ENCODE measurements at places on chromosomes 1 and 21.

GRCh38 chr1:154502066-154502743, at the start of the genes SHE and TDRD10:
Gene SHE, minus strand, starts transcription at chr1:154502412. Its CDS starts 386 bp downstream, at chr1:154502026.
Gene TDRD10, plus strand, starts transcription at chr1:154502219. Its CDS starts 4,685 bp downstream, at chr1:154506904.
- DNase-seq, result no peak

GRCh38 chr21:22871692-22872091, 1873.5 kb downstream of the NCAM2 start:
- DNase-seq, result no peak

GRCh38 chr1:42741706-42742105, 1.7 kb upstream of the CLDN19 start:
- DNase-seq, result no peak

- no peak for DNase-seq
Observed at GRCh38 chr1:59767119-59767518, 47.6 kb upstream of the HOOK1 start.

- no peak for DNase-seq
Observed at GRCh38 chr1:112320058-112320457, 76.0 kb upstream of the CTTNBP2NL start.

DNA sequence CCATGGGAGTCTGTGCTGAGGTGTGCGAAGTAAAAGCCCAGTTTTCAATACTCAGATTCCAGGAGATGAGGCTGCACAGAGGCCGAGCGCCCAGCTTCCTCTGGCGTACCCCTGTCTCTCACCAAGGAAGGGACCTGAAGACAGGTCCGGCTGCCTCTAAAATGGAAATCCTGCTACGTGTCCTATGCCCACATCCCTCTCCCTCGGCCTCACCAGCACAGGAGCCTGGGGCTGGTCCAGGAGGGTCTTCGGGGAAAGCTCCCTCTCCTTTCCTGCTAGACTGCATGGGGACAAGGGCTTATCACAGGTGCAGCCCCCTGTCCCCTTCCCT, 392 bp downstream of the MRPL55 start:
- no peak for DNase-seq

DNA sequence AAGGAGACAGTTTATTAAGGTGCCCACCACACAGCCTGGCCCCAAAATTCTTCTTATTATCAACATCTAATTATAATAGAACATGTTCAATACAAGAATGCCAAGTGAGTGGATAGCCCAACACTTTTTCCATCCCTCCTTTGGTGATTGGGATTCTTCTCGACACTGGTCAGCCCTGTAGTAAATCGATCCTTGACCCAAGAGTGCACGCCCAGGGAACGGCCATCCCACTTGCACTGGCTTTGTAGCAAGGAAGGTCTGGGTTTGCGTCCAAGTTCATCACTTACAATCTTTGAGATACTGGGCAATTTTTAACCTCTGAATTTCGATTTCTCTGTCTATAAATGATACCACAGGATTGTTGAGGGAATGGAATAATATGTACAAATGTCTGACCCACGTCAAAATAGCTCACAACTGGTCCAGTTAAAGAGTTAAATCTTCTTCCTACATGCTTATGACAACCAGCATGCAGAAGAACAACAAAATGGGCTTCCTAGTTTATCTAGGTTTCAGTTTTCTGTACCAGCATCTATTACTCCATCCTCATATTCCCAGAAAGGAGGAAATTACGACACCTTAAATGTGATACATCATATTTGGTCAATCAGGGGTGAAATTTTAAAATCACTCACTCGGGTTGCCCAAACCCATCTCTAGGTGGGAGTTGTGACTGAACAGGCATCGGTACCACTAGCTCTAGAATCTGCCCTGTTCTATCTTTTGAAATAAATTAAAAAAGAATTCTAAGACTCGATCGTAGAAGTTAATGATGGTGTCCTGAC, 161.8 kb downstream of the CLIC6 start:
- DNase-seq, result no peak

DNA sequence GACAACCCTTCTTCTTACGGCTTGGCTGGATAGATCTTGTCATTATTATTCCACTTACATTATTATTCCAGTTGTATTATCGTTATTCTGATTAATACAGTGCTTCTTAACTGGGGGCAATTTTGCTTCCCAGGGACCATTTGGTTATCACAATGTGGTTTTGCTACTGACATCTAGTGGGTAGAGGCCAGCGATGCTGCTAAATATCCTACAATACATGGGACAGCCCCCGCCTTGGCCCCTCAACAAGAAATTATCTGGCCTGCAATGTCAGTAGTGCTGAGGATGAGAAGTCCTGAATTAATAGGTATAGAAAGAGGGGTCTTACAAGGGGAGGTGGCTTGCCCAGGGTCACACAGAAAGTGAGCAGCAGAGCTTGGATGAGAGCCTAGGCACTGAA, 105.6 kb downstream of the PTPRU start:
- DNase-seq, result no peak

DNA sequence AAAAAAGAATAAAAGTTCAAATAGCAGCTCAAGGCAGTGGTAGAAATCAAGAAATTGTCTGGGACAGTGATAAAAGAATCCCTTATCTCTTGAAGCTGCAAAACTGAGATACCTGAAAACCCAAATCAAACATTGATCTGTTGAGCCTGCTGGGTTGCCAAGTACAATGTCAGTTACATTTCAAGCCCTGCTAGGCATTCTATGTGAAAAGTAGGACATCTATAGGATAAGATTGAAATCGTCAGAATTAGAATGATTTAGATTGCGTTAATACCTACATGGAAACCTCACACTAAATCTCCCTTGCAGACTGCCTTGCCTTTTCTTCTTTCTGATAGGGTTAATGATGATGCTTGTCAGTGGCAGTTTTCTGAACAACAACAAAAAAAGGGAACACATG, 1684.4 kb upstream of the B3GALT2 start:
- DNase-seq, result no peak

DNA sequence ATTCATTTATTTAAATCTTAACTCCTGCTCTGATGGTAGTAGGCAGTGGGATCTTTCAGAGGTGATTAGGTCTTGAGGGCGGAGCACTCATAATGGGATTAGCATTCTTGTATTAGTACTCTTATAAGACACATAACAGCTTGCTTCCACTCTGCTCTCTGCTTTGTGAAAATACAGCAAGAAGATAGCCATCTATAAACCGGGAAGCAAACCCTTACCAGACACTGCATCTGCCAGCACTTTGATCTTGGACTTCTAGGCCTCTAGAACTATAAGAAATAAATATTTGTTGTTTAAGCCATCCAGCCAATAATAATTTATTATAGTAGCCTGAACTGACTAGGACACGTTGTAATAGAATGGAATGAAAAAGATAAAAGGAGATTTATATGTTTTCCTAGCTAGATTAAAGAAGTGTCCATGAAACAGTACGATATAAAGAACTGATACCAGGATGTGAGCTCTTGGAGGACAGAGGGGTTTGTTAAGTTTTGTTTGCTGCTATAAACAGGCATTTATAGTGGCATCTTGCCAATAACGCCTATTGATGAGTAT, 869.9 kb downstream of the MRPL39 start:
- no peak for DNase-seq

DNA sequence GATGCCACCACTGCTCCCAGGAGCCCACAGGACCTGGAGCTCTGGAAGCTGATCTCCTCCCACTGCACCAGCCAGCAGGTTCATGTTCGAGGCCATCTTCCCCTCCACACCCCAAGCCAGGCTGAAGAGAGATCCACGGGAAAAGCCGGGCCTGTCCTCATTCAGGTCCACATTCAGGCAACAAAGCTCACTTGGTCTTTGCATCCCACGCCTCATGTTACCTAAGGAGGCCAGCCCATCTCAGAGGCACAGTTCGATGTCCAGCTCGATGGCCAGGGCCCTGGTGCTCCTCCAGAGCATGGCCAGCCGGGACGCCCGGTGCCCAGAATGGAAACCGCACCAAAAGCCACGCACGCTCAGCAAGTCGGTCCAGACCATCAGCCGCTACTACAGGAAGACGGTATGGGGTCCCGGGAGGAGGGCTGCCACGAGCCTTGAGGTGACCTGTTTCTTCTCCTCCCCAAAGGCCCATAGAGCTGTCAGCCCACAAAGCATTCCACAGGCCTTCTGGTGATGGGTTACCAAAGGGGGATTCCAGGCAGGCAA, at the start of gene CCDC27:
TSS of gene CCDC27 (plus strand) at position 51 of the 546 bp plus-strand sequence. CDS start at position 83, 32 bp downstream.
- DNase-seq, result no peak

DNA sequence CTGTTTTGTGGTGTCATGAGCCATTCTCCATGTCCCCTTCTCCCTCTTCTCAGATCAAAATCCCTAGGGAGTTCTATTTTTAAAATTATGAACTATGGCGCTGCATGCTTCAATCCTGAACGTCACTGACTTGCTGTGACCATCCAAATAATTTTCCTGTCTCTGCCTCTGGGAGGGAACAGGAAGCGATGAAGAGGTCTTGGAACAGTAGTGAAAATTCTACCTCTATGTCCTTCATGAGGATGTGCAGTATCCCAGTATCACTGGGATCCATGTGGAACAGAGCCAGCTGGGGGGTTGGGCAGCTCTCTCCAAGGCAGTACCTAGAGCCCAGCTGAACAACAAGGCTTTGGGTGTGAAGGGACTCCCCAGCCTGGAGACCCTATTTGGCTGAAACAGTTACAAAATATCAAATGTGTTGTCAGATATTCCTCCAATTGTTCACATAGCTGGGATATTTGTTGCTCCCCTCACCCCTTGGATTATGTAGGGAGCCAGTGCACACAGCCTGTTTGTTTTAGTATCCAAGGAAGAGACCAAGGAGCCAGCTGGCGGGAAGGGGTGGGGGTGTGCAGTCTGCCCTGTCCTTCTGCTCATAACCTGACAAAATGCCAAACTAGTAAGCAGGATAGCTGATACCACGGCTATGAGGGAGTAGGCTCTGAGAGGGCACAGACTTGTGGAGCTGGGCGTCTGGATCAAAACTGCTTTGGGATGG, 7.6 kb downstream of the DCLRE1B start:
- DNase-seq, result peak; percentile 68

- peak; percentile 12 for DNase-seq
Observed at GRCh38 chr1:9589719-9590157, 1.0 kb downstream of the TMEM201 start.

DNA sequence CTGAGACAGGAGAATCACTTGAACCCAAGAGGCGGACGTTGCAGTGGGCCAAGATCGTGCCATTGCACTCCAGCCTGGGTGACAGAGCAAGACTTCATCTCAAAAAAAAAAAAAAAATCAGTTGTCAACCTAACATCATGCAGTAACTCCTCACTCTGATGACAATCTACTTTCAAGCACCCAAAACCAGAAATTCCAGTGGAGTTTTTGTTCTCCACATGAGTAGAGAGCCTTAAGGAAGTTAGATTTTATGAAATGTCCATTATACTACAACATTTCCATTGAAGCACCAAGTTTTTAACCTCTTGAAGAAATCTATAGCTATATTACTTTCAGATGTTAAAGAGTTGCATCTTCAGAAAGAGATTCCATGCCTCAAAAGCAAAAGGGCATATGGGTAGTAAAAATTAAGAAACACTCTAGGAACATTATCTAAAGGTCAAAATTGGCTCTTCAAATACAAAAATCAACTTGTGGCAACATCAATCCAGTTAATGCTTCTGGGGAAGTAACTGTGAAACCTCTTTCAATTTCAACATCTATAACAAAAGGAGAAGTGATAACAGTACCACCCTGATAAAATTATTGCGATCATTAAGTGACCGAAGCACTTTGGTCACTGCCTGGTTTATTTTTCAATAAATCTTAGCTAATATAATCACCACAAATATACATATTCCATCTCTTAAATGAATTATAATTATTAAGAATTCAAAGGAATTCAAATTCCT, 7.7 kb downstream of the LPGAT1 start:
- DNase-seq, result no peak

GRCh38 chr1:50667710-50668356, 244.6 kb upstream of the DMRTA2 start:
- DNase-seq, result peak; percentile 14

GRCh38 chr1:193674292-193674944, 488.0 kb upstream of the B3GALT2 start:
- peak; percentile 66 for DNase-seq

DNA sequence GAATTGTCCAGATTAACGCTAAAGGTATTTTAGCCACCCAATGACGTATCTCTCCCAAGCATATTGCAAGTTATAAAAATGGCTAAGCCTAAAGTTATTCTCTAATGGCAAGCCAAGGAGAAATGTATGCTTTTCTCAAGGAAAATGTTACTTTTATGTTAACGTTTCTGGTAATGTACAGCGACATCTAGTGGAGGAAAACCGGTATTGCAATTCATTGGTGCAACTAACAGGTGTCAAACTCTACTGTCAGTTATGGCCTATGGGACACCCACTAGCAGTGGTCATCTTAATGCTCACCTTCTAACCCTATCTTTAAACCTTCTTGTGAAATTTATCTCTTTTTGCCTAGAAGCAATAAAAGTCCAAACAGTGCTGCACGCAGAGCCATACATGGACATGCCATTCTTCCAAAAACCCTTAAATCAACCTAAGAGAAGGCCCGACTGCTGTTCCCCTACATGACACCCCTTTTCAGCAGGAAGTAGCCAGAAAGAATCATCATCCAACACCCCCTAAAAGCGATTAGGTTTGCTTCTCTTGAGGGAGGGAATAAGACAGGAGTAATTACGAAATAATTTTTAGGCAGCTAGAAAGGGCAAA, 68.7 kb upstream of the LRIF1 start:
- DNase-seq, result peak; percentile 19

DNA sequence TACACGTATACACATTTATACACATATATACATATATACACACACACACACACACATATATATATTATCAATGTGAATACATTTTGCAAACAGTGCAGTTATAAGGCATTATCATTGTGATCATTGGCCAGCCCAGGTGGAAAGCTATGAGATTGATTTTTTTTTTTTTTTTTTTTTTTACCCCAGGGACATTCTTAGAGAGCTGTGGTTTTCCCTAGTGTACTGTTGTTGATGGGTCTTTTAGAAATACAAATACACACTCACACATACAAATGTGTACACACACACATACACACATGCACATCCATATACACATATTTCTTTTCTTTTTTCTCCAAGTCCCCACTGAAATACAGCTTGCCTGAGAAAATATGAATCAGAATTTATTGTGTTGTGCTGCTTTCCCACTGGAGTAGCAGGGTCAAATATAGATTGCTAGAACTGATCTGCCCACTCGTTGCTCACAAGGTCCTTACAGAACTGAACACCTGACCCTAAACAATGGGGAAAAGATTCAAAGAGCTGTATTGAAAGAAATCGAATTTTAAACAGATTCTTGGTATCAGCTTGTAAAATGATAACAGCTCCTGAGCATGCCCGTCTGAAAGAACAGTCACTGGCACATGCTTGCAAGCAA, 325.6 kb downstream of the OMA1 start:
- DNase-seq, result no peak

GRCh38 chr1:28509705-28510272, 3.9 kb downstream of the RCC1 start:
- DNase-seq, result peak; percentile 22

Data from iris pigment epithelial cell (primary cell).